Activated CD4-positive, alpha-beta T cell treated with anti-CD3 and anti-CD28 coated beads, Interleukin-2, Interleukin-6, amounts not matched to agents 100 ng/mL and 50 ng/mL, durations not matched to agents 16 hours and 8 hours (primary cell): ENCODE measurements at places on chromosomes 4 and X.
A peak's percentile ranks its signal among the peaks of the same experiment; 100 is the strongest.

DNA sequence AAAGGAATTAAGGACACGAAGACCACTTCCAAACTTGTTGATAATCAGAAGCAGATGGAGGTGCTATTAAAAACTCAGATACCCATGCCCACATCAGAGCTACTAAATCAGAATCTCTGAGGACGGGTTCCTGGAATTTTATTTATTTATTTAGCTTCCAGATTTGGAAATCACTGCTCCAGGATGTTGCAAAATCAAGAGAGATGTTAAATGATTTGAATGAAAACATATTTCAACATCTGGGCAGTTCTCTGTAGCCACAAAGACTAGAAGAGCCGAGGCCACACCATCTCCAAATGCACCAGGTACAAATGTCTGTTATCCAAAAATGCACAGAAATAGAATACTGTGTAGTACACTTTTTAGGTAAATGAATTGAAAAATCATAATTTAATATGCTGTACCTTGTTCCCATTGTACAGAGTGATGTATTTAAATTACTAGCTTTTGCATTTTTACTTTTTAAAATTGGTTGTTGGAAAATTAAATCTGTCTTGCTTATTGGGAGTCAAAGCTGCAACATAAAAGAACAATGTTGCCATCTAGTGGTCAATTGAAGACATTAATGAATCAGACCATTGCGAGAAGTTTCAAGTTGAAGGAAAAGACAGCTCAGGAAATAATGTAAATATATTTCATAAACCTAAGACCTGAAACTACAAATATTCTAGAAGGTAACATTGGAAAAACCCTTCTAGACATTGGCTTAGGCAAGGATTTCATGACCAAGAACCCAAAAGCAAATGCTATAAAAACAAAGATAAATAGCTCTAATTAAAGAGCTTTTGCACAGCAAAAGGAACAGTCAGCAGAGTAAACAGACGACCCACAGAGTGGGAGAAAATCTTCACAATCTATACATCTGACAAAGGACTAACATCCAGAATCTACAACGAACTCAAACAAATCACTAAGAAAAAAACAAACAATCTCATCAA is 151.3 kb upstream of the TTC29 start:
- DNase-seq: peak; percentile 40

DNA sequence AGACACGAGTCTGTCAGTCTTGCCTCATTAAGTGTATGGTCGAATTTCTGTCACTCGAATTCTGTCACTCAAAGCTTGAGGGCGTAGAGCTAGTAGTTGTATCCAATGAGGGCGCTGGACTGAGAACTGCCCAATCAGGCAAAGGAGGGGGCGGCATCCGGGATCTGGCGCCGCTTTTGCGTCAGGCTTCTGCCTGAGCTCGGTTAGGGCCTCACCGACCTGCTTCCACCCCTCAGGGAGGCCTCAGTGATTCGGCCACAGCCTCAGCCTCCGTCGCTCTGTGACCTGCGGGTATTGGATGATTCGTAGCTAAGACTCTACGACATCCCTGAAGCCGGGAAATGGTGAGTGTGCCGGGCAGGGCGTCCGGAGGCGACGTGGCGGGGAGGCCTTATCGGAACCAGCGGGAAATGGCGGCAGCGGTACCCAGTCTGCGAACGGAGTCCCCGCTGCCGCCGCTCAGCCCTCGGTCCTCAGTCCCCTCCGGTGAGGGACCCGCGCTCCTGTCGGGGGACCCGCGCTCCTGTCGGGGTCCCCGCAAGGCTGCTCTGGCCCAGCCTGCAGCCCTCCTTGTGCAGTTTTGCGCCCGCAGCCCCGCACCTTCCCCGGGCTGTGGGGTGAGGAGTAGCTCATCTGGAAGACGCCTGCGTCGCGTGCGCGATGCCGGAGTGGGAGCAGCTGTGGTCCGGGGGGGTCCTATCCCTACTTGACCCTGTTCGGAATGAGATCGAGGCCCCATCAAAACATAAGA is 88.3 kb downstream of the ZNF718 start:
- no peak for DNase-seq

DNA sequence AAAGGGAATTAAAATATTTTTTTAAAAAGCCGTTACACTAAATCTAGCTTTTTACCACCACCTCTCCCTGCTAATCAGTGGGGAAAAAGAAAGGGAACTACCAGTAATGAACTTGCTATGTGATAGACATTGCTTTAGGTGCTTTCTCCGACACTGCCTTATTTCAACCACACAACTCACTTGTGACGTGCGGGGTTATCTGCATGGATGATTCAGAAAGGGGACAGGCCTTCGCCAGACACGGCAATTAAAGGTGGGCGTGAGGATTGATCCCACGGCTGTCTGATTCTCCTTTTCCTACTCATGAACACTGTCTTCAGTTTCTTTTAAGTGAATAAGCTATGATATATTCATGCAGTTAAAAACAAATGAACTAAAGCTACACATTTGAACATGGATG is 882 bp upstream of the CXCR3 start:
- DNase-seq: peak; percentile 53

DNA sequence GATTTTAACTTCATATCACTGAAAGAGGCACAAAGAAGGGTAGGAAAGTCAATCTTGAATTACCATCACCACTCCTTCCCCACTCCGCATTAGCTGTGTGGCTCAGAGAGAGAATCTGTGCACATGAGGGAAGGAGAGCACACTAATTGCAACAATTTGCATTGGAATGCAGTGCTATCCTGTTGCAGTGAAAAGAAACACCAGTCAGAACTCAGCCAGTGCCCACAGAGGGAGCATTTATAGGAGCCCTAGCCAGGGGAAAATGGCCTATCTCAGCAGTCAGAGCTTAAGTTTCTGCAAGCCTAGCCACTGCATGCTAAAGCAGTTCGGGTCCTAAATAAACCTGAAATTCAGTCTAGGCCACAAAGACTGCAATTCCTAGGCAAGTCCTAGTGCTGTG is 159.4 kb upstream of the AR start:
- no peak for DNase-seq

DNA sequence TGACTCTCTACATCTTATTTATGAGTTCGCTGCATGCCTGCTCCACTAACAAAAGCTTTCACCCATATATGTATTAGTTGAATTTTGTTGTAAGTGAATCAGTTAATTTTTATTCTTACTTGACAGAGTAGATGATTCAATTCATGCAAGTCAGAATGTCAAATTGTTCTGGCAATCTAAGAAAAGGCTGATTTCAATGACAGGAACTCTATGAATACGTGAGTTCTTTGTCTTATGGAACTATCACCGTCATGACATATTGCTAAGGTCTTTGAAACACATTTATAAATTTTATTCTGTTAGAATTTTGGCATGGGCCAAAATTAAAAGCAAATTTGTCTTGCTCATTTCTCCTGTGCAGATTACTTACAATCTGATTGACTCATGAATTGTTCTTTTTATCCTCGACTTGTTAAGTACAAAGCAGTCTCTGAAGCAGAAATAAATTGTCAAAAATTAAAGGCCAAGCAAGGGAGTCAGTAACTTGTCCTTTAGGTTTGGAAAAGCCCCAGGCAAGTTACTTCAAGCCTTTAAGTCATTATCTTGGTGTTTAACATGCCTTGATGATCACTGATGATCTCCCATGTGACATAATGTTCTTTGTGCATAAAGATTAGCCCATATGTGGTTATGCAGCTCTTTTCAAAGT is 89.0 kb upstream of the GC start:
- DNase-seq: no peak

DNA sequence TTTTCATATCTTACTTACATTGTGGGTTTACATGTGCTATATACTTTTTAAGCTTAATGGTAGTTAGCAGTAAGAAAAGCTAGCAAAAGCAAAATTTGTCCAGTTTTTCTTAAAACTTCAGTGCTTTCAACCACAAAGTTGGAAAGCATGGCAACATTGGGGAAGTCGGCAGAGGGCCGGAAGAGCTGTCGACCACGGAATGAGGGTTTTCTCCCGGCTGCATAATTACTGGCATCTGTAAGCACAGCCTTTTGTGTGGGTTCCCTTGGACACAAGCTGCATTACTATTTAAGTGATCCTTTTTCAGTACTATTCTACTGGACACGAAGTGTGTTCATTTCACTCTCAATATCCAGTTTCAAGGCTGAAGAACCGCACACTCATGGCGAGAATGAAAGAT is 560.4 kb downstream of the ANKRD50 start:
- DNase-seq: no peak

DNA sequence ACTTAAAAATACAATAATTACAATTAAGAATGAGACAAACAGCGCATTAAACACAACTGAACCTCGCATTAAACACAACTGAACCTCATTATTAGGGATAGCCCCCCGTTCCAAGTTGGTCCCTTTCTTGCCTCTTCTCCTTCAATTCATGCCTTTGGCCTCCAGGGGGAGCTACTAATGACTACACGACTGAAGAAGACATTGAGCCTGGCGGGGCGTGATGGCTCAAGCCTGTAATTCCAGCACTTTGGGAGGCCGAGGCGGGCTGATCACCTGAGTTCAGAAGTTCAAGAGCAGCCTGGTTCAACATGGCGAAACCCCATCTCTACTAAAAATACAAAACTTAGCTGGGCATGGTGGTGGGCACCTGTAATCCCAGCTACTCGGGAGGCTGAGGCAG is 56.4 kb upstream of the NWD2 start:
- peak; percentile 15 for DNase-seq

DNA sequence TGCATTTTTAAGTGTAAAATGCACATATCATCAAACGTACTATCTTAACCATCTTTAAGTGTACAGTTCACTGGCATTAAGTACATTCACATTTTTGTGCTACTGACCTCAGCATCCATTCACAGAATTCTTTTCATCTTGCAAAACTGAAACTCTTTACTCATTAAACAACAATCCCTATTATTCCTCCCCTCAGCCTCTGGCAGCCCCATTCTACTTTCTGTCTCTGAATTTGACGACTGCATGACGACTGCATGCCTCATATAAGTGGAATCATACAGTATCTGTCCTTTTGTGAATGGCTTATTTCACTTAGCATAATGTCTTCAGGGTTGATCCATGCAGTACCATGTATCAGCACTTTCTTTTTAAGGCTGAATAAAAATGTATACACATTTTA is 38.7 kb downstream of the CNKSR2 start:
- no peak for DNase-seq

GRCh38 chr4:184284336-184284690 is 66.6 kb upstream of the ENPP6 start:
- DNase-seq: no peak

GRCh38 chrX:16774746-16775145 is 11.5 kb upstream of the TXLNG start:
- no peak for DNase-seq

DNA sequence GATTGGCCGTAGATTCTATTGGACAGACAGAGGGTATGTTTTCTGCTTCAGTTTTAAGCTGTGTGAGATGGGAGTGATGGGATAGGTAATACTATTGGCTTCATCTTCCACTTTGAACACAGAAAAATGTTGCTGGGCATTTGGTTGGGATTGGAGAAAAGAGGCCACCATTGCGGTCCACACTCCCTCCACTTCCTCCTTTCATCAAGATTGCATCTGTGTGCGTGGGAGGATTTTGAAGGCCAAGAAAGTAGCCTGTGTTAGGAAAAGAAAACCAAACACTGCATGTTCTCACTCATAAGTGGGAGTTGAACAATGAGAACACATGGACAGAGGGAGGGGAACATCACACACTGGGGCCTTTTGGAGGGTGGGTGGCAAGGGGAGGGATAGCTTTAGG is 56.4 kb downstream of the EGF start:
- no peak for DNase-seq

- no peak for DNase-seq
These were observed 462.2 kb upstream of the PABPC4L start for GRCh38 chr4:134663742-134664141.

GRCh38 chrX:48715072-48715471 is 18.5 kb downstream of the SUV39H1 start:
- DNase-seq: no peak

GRCh38 chrX:69082055-69082752 is 83.0 kb downstream of the PJA1 start:
- DNase-seq: no peak
